ENCODE measurements at places on chromosomes 5 and 9.

DNA sequence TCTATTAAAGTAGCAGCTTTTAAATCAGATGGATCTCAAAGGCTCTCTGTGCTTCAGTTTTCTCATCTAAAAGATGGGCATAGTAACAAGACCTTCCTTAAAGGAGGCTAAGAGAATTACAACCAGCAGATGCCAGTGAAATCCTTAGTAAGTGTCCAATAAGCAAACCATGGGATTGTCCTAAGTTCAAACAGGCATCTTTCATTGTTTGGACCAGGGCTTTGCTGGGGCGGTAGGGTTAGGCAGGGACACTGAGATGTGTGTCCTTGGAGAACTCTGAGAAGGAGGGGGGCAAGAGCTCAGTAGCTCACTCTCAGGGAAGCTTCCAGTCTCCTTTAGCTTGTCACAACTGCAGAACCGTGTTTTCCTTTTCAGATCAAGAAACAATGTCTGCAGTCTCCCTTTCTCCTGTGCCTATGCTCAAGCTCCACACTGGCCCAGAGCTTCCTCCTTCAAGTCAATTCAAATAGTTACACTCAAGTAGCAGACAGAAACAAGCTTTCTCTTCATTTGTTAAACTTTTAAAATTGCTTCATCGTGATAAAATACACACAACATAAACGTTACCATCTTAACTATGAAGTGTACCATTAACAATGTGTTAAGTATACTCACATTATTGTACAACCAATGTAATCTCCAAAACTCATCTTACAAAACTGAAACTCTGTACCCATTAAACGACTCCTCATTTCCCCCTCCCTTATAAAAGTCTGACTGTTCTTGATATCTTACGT is 216.2 kb downstream of the PIK3R1 start:
- no peak for DNase-seq

GRCh38 chr5:170028124-170028523 is 47.8 kb upstream of the INSYN2B start:
- DNase-seq, result no peak

GRCh38 chr9:4489562-4489918 is 728 bp upstream of the SLC1A1 start:
- no peak for DNase-seq

- DNase-seq, result no peak
Observed at GRCh38 chr5:127296321-127296720, 5.7 kb downstream of the MEGF10 start.

- no peak for DNase-seq
Observed at GRCh38 chr9:120350596-120350995, 229.4 kb downstream of the CDK5RAP2 start.

- no peak for DNase-seq
Observed at GRCh38 chr9:114656301-114656700, 1.3 kb downstream of the TEX53 start.

DNA sequence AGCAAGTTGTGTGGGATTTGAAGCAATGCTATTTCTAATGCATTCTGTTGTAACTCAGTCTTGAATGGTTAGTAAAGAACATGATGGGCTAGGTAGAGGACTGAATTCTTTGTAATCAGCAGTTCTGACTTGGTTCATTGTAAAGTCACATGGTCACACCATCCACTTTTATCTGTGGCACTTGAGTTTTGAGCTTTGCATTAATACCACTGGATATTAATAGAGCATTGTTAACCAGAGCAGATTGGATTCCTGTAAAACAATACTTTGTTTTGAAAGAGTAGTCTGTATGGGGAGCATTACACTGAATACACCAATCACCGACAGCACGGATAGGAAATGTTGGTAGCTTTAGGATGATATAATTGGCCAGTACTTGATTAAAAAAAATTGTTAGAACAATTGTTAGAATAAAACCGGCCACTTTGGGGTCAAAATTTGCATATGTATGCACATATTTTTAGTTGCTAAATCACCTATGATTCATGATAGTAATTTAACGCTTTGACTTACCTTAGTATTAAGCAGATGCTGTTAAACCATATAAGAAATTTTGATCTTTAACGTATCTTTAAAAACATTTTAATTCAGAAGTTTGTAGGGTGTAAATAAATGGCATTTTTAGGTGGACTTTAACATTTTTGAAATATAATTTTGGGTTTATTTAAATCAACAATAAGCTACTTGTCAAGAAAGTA is 17.4 kb downstream of the SLC12A2 start:
- no peak for DNase-seq

Measured in hypothalamus (tissue), 51 donors.